ENCODE measurements at places on chromosomes 2 and 18. TPM values are rescaled to one million over a fixed set of nuclear protein-coding genes. Genes with fewer than 3 reads are reported as not detected.

The STK11IP gene
- 18.7 TPM for total RNA-seq

The RAB17 gene
- total RNA-seq = 0.43 TPM

The TEX44 gene
- not detected for total RNA-seq

The NEURL3 gene
- total RNA-seq = not detected

The SPATA3 gene
- total RNA-seq = not detected

The EIF4E2 gene
- 76.3 TPM for total RNA-seq

The CLEC4F gene
- not detected for total RNA-seq

The COL3A1 gene
- total RNA-seq = 3,024 TPM

The TMEM247 gene
- total RNA-seq = 0.32 TPM

The CDH20 gene
- total RNA-seq = under 0.01 TPM

The IL1R2 gene
- 0.32 TPM for total RNA-seq
